ENCODE measurements at places on chromosomes 16 and 17. TPM values are rescaled to one million over a fixed set of nuclear protein-coding genes. Genes with fewer than 3 reads are reported as not detected.

DNA sequence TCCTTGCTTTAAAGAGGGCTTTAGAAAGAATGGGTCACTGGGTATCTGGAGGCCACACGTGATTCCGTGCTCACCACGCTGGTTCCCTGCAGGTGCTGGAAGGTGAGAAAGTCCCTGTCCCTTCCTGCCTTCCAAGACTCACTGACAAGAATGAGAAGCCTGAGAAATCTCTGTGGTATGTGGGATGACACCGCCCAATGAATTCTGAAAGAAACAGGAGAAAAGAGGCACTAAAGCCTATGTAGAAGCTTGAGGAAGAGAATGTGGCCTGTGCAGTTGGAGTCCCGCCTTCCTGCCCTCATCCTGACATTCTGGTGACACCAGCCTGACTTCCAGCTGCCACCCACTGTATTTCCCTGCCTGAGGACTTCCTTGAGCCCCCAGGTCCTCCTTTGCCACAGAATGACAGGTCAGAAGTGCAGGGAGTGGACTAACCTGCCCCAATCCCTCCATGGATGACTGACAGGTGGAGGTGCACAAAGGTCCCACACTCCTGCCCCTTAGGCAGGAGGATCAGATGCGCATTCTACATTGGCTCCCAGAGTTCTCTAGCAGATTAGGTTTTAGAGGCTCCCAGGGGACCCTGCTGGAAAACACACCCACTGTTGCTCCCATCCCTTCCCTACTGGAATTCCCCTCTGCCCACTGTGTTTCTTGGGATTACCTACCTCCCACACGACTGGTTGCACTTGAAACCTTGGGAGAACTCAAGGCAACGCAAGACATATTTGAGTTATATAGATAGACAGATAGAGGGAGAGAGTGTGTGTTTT, 38.6 kb upstream of the TENT4B start:
- no peak overlapping the region for H3K27ac ChIP-seq
- DNase-seq: peak; percentile 65
- no peak overlapping the region for H3K4me3 ChIP-seq
- H3K4me1 ChIP-seq: no peaks in the 10 kb centered on the region
- no peaks in the 10 kb centered on the region for H3K27me3 ChIP-seq

DNA sequence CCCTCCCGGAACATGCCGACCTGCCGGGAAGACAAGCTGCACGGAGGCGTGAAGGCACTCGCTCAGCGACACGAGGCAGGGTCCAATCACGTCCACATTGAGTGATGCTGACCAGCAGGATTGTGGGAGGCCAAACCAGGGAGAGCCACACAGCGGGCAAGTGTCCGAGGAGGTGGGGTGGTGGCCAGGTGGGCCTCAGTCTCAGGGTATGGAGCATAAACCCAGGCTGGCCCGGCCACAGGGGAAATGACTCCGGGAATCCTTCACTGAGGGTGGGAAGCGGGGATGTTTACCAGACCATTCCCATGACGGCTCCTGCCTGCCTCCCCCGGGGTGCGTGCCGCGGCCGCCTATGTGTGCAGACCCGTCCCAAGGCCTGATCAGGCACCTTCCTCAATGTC, 62.5 kb downstream of the RPH3AL start:
- no peak overlapping the region for H3K27ac ChIP-seq
- no peaks in the 10 kb centered on the region for H3K36me3 ChIP-seq
- H3K4me1 ChIP-seq: no peaks in the 10 kb centered on the region
- no peak for DNase-seq
- no peaks in the 10 kb centered on the region for H3K27me3 ChIP-seq

DNA sequence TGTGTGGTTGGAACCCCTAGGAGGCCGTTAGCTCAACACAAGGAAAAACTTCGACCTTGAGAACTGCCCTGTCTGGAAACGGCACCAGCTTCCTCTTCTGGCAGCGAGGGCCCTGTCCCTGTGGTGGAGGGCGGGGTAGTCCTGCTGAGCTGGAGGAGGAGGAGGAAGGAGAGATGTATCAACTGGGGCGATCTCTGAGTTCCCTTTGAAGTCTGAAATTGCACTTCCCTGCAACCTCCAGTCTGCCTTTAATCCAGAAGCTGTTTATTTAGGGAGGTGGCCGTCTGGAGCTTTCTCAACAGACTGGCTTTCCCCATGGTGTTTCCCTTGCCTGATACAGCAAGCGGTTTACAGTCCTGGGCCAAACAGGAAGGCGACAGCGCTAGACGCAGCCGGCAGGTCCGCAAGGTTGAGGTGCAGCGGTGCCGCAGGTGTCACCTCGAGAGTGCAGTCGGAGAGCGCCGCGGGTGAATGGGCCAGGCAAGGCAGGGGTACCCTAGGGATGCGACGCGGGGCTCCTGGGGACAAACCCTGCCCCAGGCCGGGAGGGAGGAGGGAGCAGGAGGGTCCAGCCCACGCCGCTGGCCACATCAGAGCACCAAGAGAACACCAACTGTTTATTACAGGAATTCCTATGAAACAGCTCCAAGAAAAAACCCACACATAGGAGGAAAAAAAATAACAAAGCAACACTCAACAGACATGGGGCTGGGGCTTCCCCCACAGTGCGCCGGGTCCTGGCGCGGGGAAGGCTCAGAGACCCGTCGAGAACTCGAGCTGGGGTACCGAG, 11.4 kb upstream of the MRPS23 start:
- H3K4me3 ChIP-seq: peak overlapping the region; percentile 79
- DNase-seq: peak; percentile 88
- H3K4me1 ChIP-seq: peaks cover 13% of the 10 kb centered on the region

- H3K36me3 ChIP-seq: peaks cover 13% of the 10 kb centered on the region
- H3K4me3 ChIP-seq: no peak overlapping the region
- no peak for DNase-seq
- H3K27me3 ChIP-seq: no peaks in the 10 kb centered on the region
Observed at GRCh38 chr16:81485824-81486539, 41.4 kb downstream of the CMIP start.

DNA sequence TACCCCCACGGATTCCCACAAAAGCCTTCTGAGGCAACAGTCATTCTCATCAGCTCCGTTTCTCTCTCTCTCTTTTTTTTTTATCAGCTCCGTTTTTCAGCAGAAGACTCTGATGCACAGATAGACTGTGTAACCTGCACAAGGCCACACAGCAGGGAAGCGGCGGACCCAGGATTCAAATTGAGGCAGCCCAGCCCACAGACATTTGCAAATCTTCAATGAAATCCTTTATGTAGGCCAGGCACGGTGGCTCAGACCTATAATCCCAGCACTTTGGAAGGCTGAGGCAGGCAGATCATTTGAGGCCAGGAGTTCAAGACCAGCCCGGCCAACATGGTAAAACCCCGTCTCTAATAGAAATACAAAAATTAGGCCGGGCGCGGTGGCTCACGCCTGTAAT, 2.4 kb upstream of the MEOX1 start:
- no peak overlapping the region for H3K27ac ChIP-seq
- H3K27me3 ChIP-seq: no peaks in the 10 kb centered on the region
- no peak overlapping the region for H3K4me3 ChIP-seq
- no peaks in the 10 kb centered on the region for H3K4me1 ChIP-seq
- no peak for DNase-seq

DNA sequence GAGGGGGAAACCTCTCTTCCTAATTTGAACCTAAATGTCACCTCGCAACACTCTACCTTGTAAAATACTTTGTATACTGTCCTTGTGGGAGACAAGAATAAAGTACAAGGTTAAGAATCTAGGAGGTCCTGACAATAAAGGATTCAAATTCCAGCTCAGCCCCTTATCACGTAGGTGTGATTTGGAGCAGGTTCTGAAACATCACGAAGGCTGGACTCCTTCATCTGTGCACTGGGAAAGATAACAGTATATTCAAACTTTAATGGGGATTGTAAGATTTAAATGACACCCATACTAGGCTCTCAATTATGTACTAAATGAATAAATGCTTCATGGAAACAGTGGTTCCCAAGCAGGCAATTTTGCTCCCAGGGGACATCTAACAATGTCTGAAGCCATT, 2.1 kb downstream of the TXNDC11 start:
- peaks cover 14% of the 10 kb centered on the region for H3K36me3 ChIP-seq
- H3K4me1 ChIP-seq: peaks cover 14% of the 10 kb centered on the region
- H3K27me3 ChIP-seq: no peaks in the 10 kb centered on the region
- DNase-seq: no peak

- H3K27ac ChIP-seq: no peak overlapping the region
- H3K36me3 ChIP-seq: no peaks in the 10 kb centered on the region
- no peak overlapping the region for H3K4me3 ChIP-seq
- no peaks in the 10 kb centered on the region for H3K27me3 ChIP-seq
Observed at GRCh38 chr16:65916995-65917394, 449.5 kb upstream of the CDH5 start.

GRCh38 chr16:80971819-80972218, 34.9 kb downstream of the CMC2 start:
- H3K27me3 ChIP-seq: no peaks in the 10 kb centered on the region
- H3K4me3 ChIP-seq: no peak overlapping the region
- H3K27ac ChIP-seq: peak overlapping the region; percentile 22
- no peaks in the 10 kb centered on the region for H3K4me1 ChIP-seq
- DNase-seq: no peak

- H3K4me3 ChIP-seq: no peak overlapping the region
- no peaks in the 10 kb centered on the region for H3K4me1 ChIP-seq
- no peaks in the 10 kb centered on the region for H3K27me3 ChIP-seq
Observed at GRCh38 chr17:78929908-78930775, 5.0 kb upstream of the TIMP2 start.

GRCh38 chr16:48232493-48233040, 11.5 kb upstream of the LONP2 start:
- H3K36me3 ChIP-seq: no peaks in the 10 kb centered on the region
- no peak overlapping the region for H3K27ac ChIP-seq
- H3K27me3 ChIP-seq: no peaks in the 10 kb centered on the region
- H3K4me1 ChIP-seq: no peaks in the 10 kb centered on the region
- H3K4me3 ChIP-seq: no peak overlapping the region

DNA sequence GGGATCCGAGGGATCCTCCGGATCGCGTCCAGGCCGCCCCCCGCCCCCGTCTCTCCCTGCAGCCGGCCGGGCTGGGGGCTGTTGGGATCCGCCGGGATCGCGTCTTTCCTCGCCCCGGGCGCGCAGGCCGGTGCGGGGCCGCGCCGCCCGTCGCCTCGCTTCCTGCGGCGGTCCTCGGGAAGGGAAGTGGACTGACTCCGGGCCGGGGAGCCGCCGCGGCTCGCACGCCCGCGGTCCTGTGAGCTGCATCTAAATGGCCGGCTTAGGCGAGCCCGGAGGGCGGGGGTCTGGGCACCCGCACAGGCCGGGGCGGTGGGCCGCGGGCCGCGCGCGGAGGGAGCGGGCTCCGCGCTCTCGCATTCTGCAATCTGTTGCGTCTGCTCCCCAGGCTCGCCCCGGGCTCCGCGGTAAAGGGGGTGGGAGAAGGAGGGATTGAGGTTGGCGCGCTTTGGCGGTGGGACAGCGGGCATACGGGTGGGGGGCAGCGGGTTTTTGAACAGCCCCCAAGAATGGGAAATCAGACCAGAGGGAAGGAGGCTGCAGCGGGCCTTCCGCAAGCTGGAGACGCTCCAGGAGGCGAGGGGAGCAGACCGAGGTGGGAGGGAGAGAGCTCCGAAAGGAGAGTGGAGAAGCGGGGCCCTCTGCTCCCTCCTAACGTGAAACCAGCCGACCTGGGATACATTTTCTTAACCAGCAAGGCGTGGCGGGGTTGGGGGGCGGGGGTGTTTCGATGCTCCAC, 2.2 kb downstream of the TMEM132E start:
- peaks cover 13% of the 10 kb centered on the region for H3K4me1 ChIP-seq
- no peak overlapping the region for H3K27ac ChIP-seq
- no peaks in the 10 kb centered on the region for H3K36me3 ChIP-seq
- DNase-seq: peak; percentile 77
- peaks cover 100% of the 10 kb centered on the region for H3K27me3 ChIP-seq

MRPL10 gene
- 65.3 TPM for total RNA-seq

MT3 gene
- total RNA-seq: 0.82 TPM

IRX3 gene
- total RNA-seq: 15.6 TPM

GAST gene
- total RNA-seq: not detected

CA4 gene
- total RNA-seq: 1.5 TPM

SMIM36 gene
- not detected for total RNA-seq

KRT16 gene
- total RNA-seq: not detected

SDR42E2 gene
- total RNA-seq: not detected

Data from endodermal cell (in vitro differentiated cells).